ENCODE measurements at places on chromosomes 2 and 18. TPM values are rescaled to one million over a fixed set of nuclear protein-coding genes. Genes with fewer than 3 reads are reported as not detected.

DNA sequence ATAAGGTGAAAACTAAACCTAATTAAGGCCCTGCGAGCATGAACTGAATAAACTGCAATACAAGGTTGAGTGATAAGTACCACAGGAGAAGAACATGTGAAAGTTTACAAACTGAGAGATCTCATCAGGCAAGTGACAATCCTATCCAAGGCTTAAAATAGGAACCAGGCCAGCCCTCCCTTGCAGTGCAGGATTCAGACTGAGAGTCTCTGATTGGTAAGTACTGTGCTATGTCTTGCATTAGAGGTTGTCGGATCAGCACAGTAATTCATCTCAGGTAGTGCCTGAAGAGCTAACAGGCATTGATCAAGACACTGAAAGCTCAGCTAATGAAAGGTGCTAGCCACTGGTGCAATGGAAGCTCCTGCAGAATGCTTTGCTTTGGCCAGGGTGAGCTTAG lies 801.7 kb upstream of the ID2 start:
- no peak for DNase-seq

DNA sequence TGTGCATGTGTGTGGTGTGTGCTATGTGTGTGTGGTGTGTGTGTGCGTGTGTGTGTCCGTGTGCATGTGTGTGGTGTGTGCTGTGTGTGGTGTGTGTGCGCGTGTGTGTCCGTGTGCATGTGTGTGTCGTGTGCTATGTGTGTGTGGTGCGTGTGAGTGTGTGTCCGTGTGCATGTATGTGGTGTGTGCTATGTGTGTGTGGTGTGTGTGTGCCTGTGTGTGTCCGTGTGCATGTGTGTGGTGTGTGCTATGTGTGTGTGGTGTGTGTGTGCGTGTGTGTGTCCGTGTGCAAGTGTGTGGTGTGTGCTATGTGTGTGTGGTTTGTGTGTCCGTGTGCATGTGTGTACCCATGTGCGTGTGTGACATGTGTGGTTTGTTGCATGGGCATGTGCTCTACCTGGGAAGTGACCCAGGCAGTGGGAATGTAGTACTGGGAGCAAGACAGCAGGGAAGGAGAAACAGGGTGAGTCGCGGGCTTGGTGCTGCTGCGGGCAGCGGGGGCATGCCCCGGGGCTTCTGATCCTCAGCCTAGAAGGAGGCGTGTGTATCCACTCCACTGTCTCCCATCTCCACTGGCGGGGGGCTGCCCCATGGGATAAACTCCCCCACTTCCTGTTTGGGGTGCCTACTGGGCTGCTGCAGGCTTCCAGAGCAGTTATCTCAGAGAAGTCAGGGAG lies 7.6 kb upstream of the OTOS start:
- DNase-seq = no peak

DNA sequence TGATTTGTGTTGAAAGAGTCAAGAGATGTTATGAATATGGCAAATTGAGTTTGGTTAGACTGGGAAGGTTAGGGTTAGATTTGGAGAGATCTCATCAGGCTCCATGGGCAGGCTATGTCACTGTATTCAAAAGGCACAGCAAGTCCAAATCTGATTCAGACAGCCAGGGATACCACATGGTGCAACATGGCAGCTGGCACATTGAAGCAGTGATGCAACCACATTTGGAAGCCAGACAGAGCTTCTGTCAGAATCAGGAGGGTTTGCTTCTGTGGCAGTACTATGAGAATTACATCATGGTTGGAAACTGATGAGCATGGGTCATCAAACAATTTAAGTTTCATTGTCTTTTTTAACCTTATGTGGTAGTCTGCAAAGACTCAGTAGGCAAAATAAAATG lies 772.2 kb downstream of the SUCLG1 start:
- no peak for DNase-seq

- no peak for DNase-seq
Observed at GRCh38 chr2:46336283-46336959, 39.2 kb downstream of the EPAS1 start.

DNA sequence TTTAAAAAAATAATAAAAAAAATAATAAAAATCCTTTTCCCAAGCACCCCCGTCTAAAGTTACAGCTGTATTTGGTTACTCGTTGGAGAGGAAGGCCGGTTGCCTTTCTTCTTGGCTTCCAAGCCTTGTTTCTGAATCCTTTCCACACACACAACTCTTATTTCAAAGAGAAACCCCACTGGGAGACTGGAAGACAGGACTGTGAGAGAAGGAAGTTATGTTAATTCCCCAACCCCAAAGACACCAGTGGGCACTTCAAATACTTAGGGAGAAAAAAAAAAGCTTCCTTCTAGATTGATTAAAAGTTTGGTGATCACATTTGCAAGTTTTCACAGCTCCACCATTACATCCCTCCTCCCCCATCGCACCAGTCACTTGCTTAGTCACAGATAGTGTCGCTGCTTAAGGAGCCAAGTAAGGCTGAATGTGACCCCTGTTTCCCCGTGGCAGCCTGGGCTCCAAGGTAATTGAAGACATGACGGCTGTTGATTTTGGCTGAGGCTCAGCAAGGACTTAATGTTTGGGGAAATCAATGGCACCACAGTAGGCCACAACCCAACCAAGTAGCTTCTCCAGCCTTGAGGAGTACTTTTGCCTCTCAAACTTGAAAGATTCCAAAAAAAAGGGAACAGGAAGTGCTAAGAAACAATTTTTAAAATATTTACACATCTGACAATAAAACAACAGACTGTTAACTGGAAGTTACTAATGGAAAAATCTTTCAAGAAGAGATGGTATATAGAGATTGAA lies 40.8 kb upstream of the FRZB start:
- DNase-seq = no peak

DNA sequence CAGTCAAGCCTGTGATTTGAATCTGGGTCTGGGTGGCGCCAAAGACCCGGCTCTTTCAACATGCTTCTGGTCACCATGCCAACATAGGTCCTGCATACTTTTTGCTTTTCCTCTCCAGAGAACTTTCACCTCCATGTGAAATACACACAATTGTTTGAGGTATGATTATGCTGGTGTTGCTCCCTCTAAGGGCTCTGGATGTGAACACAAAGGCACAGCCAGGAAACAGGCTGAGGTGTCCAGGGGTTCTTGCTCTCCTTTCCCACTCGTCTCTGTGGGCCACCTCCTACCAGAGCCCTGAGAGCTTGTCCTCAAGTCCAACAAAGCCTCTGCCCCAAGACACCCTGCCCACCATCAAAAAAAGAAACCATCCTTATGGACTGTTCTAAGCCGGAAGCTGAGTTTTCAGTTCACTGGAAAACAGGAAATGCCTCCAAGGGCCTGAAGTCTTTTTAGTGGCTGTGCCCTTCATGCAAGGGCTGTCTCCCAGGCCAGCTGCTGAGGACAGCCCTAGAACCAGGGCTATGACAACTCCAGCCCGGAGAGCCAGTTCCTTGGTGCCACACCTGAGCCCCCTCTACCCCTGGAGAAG lies 100.2 kb upstream of the EPAS1 start:
- no peak for DNase-seq

The OXER1 gene
- 8.2 TPM for total RNA-seq

The GALR1 gene
- total RNA-seq = not detected

The CCDC178 gene
- total RNA-seq = not detected

The SUMO1 gene
- 73.4 TPM for total RNA-seq

The PLCD4 gene
- not detected for total RNA-seq

GRCh38 chr2:241869087-241869961 lies at the start of gene RTP5:
RTP5 (plus strand) TSS chr2:241869729; CDS start chr2:241869757, 28 bp downstream.
- no peak for DNase-seq

GRCh38 chr2:79627237-79627636 lies 114.4 kb downstream of the CTNNA2 start:
- no peak for DNase-seq

DNA sequence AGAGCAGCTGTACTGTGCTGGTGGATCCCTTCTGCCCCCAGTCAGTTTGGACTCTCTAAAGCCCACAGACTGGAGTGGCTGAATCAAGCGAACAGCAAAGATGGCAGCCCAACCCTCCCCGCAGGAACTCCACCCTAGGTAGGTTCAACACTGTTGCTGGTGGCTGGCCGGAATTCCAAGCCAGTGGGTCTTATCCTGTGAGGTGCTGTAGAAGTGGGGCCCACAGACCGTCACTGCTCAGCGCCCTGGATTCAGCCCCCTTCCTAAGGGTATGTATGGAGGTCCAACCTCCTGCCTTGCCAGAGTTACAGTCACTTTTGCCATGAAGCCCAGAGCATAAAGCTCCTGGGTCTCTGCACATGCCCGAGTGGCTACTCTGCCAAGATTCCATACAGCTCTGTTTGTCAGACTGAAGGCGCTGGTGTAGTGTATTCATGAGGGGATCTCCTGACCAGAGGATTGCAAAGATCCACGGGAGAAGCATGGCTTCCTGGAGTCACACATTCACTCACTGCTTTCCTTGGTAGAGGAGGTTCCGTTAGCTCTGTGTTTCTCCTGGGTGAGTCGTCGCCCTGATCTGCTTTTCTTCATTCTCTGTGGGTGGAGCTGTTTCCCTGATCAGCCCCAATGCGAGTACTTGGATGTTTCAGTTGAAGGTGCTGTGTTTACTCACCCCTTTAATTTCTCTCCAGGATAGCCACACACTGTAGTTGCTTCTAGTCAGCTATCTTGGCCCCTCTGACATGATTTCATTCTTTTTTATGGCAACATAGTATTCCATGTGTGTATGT lies 293.6 kb upstream of the THUMPD2 start:
- no peak for DNase-seq

The PJVK gene
- 3.1 TPM for total RNA-seq

DNA sequence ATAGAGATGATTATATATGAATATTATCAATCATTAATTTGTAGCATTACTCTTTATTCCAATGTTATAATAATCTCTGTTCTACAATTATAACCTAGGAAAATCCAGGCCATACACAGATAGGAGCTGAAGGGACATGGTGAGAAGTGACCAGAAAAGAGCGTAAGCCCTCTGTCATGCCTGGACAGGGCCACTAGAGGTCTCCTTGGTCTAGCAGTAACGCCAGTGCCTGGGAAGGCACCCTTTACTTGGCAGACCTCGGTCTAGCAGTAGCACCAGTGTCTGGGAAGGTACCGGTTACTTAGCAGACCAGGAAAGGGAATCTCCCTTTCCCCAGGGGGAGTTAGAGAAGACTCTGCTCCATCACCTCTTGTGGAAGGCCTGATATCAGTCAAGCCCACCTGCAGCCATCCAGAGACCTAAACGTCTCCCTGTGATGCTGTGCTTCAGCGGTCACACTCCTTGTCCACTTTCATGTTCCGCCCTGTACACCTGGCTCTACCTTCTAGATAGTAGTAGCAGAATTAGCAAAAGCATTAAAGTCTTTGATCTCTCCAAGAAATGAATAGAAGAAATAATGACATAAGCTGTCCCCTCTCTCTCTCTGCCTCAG lies 447.5 kb upstream of the FSIP2 start:
- DNase-seq = no peak

GRCh38 chr2:80242355-80242910 lies 62.1 kb downstream of the LRRTM1 start:
- no peak for DNase-seq

The DGUOK gene
- 43.7 TPM for total RNA-seq

GRCh38 chr2:167253025-167253424 lies 364.7 kb downstream of the XIRP2 start:
- no peak for DNase-seq

The RNF144A gene
- total RNA-seq = 16.4 TPM

DNA sequence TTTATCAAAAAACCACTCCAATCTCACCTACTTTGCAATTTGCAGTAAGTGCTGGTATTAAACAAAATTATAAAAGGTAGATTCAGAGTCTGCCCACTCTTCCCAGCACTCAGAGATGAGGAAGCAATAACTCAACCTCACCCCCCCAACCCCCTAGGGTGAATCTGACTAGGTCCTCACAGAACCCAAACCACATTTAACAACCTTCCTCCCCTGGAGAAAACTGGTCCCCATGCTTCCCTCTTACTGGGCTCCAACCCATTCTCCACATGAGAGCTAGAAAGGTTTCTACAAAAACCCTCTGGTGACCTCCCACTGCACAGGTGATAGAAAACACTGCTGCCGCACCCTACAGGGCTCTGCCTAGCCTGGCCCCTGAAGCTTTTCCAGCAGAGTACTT lies 40.5 kb upstream of the BMP10 start:
- no peak for DNase-seq

The CYP27C1 gene
- total RNA-seq = not detected

The DIPK1C gene
- total RNA-seq = 0.70 TPM

DNA sequence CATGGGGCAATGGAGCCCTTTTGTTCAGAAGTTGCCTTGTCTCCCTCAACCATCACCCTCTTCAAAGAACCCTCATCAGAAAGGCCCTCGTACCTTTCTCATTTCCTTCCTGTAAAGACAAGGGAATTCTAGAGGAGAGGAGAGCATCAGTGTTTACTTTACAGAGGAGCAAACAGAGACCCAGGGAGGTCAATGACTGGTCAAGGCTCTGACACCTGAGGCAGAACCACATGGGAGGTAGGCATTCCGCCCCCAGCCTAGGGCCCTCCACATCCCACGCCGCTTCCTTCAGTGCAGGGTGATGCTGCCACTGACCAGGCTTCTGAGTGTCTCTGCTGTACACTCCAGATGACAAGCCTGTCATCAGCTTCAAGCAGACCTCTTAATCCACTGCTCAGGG lies 104.7 kb downstream of the NRP2 start:
- no peak for DNase-seq

The ACTG2 gene
- 38.8 TPM for total RNA-seq

- DNase-seq = peak; percentile 90
Observed at GRCh38 chr2:218406949-218407618, 7.4 kb downstream of the CTDSP1 start.

GRCh38 chr18:75068682-75069435 lies 140.1 kb downstream of the PTGR3 start:
- DNase-seq = no peak

DNA sequence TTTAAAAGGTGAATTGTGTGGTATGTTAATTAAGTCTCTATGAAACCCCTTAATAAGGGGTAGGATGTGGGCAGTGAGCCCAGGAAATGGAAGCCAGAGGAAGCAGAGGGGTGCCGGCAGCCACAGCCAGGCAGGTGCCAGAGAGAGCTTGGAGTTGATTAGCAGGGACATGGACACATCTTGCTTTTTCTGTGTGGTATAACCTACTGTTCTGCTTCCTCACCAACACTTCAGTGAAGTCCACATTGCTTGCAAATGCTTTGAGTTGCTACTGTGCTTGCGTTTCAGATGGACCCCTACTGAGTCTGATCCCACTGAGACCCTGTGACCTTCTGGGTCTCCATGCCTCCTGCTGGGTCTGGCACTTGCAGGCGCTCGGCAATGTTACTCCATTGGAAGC lies 30.3 kb upstream of the ARHGEF4 start:
- DNase-seq = no peak

GRCh38 chr2:230134496-230135129 lies 65.9 kb upstream of the SLC16A14 start:
- no peak for DNase-seq

DNA sequence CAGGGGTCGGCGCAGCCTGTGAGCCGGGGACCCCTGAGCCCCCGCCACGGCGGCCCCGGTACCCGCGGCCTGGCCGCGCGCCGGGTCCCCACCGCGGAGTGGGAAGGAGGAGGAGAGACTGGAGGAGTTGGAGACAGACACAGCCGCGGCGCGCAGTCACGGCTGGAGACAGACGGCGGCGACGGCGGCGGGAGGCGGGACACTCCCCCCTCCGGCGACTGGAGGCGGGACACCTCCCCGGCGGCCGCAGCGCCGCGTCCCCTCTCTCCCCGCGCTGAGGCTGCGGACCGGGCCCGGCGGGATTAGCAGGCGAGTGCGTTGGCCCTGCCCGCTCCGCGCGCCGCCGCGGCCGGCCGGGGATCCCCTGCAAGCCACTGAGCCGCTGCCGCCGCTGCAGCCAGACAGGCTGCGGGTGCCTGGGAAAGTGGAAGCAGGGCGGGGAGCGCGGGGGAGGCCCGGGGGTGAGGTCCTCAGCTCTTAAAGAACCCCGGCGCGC lies 1.0 kb upstream of the LDLRAD4 start:
- DNase-seq = no peak
